AG08396 (cell line): ENCODE measurements at places on chromosomes 4 and X.

DNA sequence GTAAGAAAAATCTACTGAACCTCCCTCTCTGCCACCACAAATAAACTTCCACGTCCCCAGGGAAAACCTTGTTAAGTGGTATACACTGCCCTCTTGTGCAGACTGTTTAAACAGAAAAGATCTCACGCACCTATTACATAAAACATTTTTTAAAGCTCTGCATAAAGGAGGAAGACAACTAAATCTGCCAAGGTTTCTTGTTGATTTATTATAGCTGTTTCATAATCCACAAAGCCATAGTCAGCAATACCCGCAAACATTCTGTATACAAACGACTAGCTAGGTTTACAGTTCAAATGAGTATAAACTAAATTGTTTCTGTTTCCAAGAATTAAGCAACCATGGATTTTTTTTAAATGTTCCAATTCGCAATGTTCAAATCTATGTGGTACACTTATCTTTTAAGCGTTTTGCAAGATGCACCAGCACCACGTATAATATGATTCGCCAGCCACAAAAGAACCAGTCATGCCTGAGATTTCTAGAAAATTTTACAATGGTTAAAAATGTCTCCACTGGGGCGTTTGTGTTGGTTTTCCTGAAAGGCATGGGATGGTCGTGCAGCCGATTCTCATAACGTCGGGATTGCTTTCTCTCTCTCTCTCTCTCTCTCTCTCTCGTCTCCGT, 164.6 kb downstream of the PRKX start:
- peak; percentile 18 for DNase-seq

DNA sequence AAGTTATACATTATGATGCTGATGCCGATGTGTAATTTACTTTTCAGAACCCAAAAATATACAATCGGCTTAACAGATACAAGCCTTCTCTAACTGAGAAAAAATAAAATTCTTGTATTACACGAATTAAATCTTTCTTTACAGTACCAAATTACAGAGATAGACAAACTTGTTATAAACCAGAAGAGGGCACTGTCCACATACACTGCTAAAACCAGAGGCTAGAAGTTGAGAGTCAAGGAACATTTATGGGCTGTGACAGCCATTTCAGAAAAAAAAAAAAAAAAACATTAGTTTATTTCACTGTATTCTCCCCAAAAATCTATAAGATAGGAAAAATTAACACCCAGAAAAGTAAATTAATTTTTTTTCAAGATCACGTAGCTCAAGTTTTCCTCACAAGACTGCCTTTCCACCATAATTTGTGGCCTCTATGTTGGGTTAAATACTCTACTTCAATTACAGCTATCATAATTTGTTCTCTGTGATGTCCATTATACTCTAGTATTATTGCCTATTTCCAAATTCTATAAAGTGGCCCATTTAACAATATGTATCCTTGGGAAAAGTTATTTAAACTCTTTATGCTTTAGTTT, 12.0 kb downstream of the EREG start:
- peak; percentile 62 for DNase-seq

DNA sequence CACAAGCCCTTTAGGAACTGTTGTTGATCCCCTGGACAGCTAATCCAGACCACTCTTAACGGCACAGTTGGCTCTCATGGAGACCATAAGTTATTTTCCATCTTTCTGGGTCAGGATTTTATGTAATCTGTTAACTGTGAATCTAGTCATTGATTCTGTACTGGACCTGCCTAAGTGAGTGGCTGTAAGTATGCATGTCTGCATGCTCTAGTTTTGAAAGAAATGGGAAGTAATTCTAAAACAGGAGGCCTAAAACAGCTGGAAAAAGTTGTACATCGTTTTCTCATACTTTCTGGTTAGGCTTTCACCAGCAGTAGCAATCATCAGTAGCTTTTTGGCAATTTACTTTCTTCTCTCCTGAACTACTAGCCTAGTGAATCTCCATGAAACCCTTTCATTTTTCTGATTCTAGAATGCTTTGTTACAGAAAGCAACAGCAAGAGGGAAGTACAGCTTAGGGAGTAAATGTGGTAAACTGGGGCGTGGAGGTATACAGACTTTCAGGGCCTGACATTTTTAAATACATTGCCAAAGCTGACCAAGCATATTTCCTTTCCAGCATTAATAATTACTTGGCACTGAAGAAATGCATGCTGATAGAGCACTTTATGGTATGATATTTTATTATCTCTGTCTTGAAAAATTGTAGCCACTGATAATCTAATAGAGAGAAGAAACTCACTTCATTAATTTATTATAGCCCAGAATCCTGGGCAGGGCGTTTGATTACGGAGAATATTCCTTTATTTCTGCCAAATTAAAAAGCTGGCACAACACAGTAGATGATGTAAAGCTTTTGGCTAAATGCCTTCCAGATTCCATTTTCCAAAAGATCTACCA, 202.7 kb downstream of the BANK1 start:
- DNase-seq: no peak

DNA sequence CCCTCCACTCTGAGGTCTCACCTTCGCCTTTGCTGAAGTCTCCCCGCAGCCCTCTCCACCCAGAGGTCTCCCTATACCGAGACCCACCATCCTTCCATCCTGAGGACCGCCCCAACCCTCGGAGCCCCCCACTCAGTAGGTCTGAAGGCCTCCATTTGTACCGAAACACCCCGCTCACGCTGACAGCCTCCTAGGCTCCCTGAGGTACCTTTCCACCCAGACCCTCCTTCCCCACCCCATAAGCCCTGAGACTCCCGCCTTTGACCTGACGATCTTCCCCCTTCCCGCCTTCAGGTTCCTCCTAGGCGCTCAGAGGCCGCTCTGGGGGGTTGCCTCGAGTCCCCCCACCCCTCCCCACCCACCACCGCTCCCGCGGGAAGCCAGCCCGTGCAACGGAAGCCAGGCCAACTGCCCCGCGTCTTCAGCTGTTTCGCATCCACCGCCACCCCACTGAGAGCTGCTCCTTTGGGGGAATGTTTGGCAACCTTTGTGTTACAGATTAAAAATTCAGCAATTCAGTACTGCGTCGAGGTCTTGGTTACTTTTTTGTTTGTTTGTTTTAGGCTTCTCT, 5.0 kb downstream of the SOD3 start:
- no peak for DNase-seq

DNA sequence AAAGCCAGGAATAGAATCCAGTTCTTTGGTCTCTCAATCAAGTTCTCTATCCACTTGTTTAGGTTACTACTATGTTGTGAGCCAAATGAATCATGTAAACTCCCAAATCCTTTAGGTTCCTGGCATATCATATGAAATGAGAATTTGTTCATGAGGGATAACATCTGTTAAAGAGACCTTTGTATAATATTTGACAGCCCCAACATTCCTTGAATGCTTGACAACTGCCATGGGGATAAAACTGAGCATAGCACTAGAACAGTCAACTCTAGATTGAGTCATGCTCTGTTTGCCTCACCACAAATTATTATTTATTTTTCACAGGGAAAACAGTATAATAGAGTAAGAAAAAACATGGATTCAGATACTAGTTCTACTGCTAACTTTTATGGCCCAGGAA, 93.3 kb downstream of the NAA11 start:
- no peak for DNase-seq

DNA sequence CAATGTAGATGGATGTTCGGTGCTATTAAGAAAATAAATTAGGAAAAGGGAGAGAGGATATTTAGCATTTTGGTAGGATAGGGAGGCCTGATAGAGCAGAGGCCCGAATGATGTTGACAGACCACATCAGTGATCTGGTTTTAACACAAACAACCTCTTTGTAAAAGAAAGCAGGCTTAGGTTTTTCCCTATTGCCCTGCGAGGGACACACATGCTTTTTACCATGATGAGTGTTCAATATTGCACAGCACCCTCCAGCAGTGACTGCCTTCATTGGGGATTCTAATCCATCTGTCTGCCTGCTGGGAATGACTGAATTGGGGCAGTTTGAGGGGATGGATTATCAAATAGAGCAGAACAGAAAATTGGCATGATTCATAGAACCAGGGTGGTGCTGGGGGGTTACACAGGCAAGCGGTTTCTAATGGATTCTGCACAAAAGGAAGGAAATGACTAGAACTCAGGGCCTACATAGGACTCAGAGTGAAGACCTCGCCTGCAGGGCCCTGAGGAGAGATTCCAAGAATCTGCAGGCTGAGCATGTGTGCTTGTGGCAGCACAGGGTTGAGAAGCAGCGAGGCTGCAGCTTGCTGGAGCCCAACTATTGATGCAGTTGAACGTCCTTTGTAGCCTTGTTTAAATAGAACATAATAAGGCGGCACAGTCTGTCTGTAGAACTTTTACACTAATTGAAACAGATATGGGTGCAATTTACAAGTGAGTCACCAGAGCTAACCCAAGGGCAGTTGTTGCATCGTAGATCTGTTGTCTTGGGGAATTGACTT, 58.0 kb downstream of the RHOH start:
- DNase-seq: no peak

DNA sequence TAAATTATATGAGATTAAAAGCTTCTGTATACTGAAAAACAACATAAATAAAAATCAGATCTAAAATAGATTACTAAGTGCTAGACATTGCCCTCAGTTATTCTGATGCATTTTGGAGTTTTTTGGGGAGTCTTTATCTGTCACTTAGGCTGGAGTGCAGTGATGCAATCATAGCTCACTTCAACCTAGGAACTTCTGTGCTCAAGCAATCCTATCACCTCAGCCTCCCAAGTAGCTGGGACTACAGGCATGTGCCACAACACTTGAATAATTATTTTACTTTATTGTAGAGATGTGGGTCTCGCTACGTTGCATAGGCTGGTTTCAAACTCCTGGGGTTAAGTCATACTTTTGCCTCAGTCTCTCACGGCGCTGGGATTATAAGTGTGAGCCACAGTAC, 31.7 kb downstream of the HSD17B11 start:
- no peak for DNase-seq
